NCI-H226 (cell line): ENCODE measurements at places on chromosomes 4 and X.

DNA sequence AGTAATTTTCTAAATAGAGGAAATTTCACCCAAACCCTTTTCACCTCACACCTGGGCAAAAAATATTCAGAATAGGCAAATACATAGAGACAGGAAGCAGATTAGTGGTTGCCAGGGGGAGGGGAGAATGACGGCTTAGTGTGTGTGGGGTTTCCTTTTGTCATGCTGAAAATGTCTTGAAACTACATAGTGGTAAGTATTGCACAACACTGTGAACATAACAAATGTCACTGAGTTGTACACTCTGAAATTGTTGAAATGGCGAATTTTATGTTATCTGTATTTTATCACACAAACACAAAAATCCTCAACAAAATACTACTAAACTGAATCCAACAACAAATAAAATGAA, 60.7 kb upstream of the PLAC1 start:
- peak; percentile 29 for DNase-seq

DNA sequence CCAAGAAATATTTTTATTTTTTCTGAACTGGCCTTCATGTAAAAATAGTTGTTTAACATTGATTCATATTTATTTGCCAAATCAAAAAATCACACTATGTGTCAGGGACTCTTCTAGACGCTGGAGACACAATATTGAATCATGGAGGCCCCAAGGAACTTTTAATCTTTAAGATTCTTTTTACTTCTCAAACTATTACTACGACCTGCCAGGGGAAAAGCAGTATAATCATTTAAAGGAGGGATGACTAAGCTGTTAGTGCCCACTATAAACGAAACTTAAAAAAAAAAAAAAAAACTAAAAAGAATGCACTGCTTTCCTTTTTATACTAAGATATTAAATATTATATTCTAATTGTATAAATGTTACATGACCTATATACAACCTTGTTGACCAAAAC, 84.7 kb downstream of the PPA2 start:
- DNase-seq, result no peak

DNA sequence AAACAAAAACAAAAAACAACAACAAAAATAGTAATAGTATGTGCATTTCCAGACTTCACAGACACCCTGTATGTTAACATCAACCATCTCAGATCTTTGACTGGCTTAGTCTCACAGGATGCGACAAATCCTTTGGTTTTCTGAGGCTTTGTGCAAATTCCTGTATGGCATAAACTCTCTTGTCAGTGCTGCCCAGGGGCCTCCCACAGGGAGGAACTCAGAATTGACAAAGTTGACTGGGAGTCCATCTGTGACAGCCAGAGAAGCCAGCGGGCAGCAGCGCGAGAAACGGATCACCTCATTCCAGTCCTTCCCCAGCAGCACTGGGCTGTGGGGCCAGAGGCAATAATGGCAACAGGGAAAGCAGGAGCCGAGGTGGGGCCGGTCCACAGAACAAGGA, 19.1 kb upstream of the DDX3X start:
- DNase-seq, result no peak

GRCh38 chr4:100314057-100314456, 123.8 kb upstream of the DDIT4L start:
- no peak for DNase-seq

GRCh38 chrX:43556207-43556606, 99.9 kb upstream of the MAOA start:
- DNase-seq, result no peak

DNA sequence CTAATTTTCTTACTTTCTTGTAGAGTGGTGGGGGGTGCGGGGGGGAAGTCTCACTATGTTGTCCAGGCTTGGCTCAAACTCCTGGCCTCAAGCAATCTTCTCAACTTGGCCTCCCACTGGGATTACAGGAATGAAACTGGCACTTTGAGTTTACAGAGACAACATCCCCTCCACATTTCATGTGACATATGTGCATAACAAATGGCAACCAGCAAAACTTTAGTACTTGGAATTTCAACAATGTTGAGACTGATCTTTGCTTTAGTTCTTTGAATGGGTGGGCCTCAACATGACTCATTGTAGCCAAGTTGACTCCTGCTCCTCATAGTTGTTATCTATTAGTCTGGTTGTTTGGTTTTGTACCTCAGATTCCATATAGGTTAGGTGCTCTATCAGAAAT, 11.4 kb upstream of the FMR1 start:
- DNase-seq, result peak; percentile 23

- no peak for DNase-seq
These were observed 1685.9 kb upstream of the TENM3 start for GRCh38 chr4:180557348-180557747.
